Purkinje cell (primary cell): ENCODE measurements at places on chromosomes 12 and 14. TPM values are rescaled to one million over a fixed set of nuclear protein-coding genes. Genes with fewer than 3 reads are reported as not detected.

ASCL1 gene
- polyA plus RNA-seq = 1.0 and 1.8 TPM in 2 replicates

CLEC9A gene
- not detected in 2 replicates for polyA plus RNA-seq

CLEC7A gene
- not detected in 2 replicates for polyA plus RNA-seq

GALNT6 gene
- not detected in 2 replicates for polyA plus RNA-seq

DLGAP5 gene
- not detected in 2 replicates for polyA plus RNA-seq

MYL2 gene
- not detected in 2 replicates for polyA plus RNA-seq

CD4 gene
- polyA plus RNA-seq = 0.27 and 1.4 TPM in 2 replicates

KRT75 gene
- not detected in 2 replicates for polyA plus RNA-seq

SLC39A5 gene
- polyA plus RNA-seq = not detected in 2 replicates

TAS2R50 gene
- not detected in 2 replicates for polyA plus RNA-seq

TAC3 gene
- polyA plus RNA-seq = not detected in 2 replicates

EPYC gene
- polyA plus RNA-seq = not detected in 2 replicates

ACRBP gene
- polyA plus RNA-seq = not detected in 2 replicates

ERH gene
- 122 and 127 TPM in 2 replicates for polyA plus RNA-seq
